ENCODE measurements at places on chromosomes 4 and X. TPM values are rescaled to one million over a fixed set of nuclear protein-coding genes. Genes with fewer than 3 reads are reported as not detected.
A peak's percentile ranks its signal among the peaks of the same experiment; 100 is the strongest.

- DNase-seq: no peak
Measured at GRCh38 chr4:69051576-69051943, 44.7 kb upstream of the UGT2B7 start.

DNA sequence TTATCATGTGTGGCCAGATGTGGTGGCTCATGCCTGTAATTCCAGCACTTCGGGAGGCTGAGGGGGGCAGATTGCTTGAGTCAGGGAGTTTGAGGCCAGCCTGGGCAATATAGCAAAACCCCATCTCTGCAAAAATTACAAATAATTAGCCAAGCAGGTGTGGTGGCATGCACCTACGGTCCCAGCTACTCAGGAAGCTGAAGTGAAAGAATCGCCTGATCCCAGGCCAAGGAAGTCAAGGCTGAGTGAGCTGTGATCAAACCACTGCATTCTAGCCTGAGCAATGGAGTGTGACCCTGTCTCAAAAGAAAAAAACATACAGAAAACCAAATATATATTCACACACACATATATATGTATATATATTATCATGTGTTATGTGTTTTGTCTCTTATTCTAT, 15.0 kb downstream of the APELA start:
- DNase-seq: no peak

The SPP1 gene
- total RNA-seq: 98.6 TPM

GRCh38 chr4:142353149-142353738, 492.9 kb downstream of the INPP4B start:
- no peak for DNase-seq

The NPY2R gene
- total RNA-seq: not detected

The GUCY1A1 gene
- total RNA-seq: 23.8 TPM

The ITGB1BP2 gene
- 11.2 TPM for total RNA-seq

- DNase-seq: no peak
Measured at GRCh38 chr4:17544205-17544604, 29.2 kb downstream of the CLRN2 start.

GRCh38 chr4:186570193-186570996, 15.0 kb upstream of the MTNR1A start:
- no peak for DNase-seq

The CXCR3 gene
- not detected for total RNA-seq

GRCh38 chr4:128298852-128299251, 11.2 kb upstream of the PGRMC2 start:
- DNase-seq: no peak

DNA sequence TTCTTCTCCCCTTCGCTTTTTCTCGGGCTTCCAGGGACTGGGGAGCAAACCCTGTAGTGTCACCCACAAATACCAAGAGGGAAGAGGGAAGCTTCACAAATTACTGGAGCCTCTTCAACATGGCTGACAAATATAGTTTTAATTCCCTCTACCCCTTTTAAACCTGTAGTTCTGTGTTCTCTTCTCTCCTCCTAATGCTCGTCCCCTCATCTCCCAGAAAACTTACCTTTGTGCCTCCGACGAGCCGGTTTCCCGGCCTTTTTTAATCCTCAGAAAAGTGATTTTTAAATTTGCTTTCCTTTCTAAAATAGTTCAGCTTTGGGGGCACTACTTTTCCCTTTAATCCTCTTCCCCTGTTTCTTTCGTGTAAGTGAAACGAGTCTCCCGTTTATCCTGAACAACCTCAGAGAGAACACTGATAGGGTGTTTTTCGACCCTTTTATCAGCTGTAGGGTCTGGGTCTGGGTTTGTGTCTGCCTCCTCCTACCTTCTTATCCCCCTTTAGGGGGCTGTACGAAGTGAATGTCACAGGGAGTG, 408 bp downstream of the TET2 start:
- no peak for DNase-seq

DNA sequence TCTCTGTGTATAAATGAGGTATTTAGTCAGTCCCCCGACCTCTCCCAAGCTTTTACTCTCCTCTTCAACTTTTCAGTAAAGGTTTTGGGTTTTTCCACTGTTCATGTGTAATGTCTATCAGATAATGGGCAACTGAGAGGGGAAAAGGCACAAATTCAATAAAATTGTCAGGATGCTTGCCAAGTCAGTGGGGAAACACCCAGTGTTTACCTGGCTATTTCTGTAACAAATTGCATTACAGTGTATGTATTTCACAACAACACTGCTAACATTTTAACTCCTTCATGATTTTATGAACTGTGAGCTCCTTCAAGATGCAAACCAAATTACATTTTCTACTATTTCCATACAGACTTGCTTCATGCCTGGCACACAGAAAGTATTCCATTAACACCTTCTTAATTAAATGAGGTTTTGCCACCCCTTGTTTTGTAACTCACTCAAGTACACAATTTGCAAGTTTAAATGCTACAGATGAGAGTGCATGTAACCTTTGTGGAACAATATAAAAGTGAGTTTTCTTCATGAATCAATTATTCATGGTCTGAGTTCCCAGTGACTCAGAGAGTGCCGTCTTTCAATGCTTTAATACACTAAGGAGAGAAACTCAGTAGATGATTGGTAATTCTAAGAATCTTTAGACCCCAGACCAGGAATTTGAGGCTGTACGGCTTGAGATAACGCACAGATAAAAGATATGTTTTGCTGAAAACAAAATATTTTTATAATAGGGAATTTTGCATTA, 149.8 kb upstream of the TLL1 start:
- DNase-seq: no peak

The BMPR1B gene
- total RNA-seq: under 0.01 TPM

The KDM5C gene
- 106 TPM for total RNA-seq

DNA sequence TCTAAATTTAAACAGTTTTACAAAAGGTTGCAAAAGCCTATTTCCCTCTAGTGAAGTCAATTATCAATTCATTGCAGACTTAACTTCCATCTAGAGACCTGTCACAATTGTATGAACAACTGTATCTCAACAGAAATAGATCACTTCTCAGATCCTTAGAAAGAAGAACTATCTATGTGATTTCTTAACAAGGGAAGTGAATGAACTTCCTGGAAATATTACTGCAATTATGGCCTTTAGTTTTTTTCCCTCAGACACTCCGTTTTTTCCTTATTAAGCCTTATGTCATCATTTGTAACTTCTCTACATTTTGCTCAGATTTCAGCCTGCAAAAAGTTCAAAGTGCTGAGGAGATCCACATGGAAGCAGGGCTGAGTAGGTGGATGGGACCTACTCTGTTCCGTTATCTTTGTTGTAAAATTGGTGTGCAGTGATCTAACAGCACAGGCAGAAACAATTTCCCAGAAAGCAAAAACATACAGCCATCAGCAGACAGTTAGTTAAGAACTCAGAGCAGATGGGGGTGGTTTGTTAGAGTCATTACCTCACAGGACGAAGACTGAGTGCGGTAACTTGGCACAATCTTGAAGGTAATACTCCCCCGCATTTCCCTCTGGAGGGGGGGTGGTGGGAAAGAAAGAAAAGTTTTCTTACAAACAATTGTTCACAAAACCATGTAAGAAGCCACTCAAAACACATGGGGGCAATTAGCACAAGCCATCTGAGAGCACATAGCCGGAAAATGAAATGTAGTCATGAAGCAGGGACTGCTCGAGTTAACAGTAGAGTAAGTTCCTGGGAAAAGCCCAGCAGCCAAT, 112.3 kb downstream of the NYX start:
- peak; percentile 37 for DNase-seq

The NAP1L3 gene
- total RNA-seq: 3.5 TPM

The EREG gene
- total RNA-seq: 0.07 TPM

GRCh38 chr4:77619408-77619807, 13.8 kb downstream of the CXCL13 start:
- no peak for DNase-seq

DNA sequence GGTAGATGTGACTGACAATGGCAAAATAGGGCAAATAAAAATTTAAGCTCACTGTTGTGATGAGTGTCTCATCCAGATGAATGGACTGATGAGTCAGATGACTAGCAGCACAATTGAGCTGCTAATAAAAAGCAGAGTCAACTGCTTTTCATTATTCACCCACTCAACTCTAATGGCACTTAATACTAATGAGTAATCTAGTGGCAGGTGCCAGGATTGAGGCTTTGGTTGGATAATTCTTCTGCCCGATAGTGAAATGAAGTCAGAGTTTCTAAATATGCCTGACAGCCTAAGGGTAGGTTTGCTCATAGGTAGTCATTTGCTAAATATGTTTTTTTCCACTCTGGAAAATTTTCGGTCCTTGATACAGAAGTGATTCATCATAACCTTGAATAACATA, 10.4 kb downstream of the OGT start:
- no peak for DNase-seq

The CENPVL1 gene
- total RNA-seq: not detected

- DNase-seq: no peak
Measured at GRCh38 chrX:32480019-32480418, 731.3 kb downstream of the DMD start.

The FOXP3 gene
- not detected for total RNA-seq

The STATH gene
- total RNA-seq: not detected

DNA sequence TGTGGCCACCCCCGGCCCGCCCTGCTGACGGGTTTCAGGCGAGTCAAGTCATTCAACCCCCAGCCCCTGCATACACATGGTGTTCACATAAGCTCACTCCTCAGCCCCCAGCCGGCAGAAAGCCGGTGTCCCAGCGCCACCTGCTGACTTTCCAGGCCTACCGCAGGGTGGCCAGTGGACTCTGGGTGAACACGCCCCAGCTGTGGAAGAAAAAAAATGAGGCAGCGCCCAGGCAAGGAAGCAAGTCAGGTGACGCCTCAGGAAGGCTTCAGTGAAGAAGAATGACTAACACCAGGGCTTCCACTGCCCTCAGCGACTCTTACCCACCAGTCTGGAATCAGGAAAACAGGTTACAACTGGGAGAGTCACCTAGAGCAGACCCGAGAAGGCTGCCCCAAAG, 15.8 kb downstream of the BCAP31 start:
- DNase-seq: peak; percentile 59

DNA sequence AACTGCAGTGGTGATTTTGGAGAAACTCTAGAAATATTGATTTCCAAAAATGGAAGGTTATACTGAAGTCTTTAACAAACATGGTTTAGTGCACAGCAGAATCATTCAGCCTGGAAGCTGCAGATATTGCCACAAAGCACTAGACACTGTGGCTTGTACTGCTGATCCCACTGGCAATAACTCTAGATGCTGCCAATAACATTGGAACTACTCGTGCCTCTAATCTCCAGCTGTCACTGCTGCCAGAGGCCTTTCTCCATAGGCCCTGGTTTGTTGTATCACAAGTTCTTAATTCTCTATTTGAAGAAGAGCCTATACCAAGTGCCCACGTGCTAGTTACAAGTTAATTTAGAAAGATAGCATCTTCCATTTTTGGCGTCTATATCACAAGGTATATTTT, 19.3 kb downstream of the DMP1 start:
- DNase-seq: no peak

The AMBN gene
- total RNA-seq: not detected

The COL25A1 gene
- total RNA-seq: 1.8 TPM

The DYNLT3 gene
- total RNA-seq: 43.4 TPM

DNA sequence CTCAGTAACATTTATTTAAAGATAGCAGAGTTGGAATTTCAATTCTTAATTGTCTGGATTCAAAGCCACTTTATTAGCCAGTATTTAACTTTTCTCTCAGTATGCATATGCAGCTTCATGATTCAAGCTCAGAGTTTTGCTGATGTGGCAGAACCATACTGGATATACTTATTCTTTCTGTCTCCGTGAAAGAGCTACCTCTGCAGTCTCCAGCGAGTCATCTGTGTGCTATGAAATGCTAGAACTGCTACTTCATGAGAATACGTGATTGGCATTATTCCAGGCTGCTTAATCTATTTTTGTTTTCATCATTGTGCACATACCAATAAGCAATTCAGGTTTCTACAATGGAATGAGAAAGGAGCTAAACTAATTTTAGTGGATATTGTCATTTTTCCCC, 743.7 kb downstream of the C4orf33 start:
- DNase-seq: no peak

DNA sequence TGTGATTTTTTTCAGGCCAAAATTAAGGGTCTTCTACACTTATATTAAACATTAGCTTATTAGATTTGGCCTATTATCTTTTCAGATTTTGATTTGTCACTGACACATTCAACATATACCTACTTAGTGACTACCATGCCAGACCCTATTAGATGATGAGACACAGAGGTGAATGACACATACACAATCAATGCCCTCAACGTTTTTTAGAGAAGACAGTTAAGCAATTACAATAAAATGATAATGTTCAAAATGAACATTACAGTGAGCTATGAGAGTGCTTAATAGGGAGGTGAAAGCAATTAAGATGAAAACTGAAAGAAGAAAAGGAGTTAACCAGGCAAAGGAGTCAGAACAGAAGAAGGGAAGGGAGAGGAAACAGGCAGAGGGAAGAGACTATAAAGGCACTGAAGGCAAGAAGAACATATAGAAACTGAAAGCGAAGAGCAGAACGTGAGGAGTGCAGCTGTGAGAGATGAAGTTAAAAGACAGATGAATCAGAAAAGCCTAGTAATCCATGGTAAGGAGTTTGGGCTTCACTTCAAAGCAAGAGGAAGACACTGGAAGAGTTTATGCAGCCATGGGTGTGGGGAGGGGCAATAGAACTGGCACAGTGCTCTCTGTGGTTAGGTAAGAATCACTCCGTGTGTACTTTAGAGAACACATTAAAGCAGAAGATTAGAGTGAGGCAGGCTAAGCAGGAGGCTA, 119.0 kb downstream of the REELD1 start:
- DNase-seq: no peak

GRCh38 chr4:130147641-130148040, 1051.7 kb downstream of the C4orf33 start:
- DNase-seq: no peak

DNA sequence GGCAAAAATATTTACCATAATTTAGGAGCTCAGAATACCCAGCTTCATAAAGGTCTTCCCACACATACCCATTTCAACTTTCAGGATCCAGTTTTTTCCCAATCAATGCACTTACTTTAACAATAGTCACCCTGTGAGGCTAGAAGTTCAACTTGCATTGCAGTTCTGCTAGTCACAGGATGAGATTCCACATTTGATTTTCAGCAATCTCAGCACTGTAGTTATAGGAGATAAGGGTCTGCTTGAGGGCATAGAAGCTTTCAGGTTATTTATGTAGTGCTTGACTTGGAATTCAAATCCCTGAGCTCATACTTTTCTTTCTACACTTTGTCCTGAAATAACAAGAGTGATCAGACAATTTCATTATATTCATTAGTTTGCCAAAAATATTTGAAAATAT, 78.3 kb upstream of the IL2 start:
- DNase-seq: no peak

The BRS3 gene
- 1.0 TPM for total RNA-seq

DNA sequence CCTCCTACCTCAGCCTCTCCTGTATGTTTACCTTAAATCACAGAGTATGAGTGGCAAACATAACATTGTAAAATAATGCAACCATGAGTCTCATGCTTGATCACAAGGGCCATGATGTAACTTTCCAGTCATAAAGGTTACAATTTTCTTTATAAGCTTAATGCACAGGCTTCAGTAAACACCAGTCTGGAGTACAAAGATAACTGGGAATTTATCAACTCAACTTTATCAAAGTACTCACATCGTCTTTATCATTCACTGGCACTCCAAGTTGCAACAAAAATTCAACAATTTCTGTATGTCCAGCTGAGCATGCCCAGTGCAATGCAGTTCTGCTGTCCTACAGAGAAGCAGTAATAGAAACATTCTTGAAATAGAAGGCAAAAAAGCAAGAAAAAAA, 2.8 kb downstream of the PSMD10 start:
- no peak for DNase-seq

The ANKRD37 gene
- total RNA-seq: 15.6 TPM

- no peak for DNase-seq
Measured at GRCh38 chrX:56762220-56762619, 33.2 kb downstream of the NBDY start.

Data from uterus (tissue), 4 donors.